ENCODE measurements at places on chromosomes 2 and 18.

DNA sequence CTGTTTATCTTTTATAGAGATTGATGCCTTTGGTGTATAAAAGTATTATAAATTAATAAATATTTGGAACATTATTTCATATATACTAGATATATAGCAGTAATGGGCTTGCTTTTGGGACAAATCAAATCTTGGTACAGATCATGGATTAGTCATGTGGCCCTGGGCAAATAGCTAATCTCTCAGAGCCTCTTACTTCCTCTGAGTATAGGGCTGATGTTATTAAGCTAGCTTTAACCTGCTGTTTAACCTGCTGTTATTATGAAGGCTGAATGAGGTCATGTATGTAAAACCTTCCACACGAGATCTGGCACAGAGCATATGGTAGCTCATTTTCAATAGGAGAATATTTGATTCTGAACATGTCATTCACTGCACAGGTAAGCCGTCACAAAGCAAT lies 5.7 kb downstream of the ITGB6 start:
- no peak for DNase-seq

GRCh38 chr2:222554517-222554916 lies 101.4 kb downstream of the FARSB start:
- DNase-seq = no peak

DNA sequence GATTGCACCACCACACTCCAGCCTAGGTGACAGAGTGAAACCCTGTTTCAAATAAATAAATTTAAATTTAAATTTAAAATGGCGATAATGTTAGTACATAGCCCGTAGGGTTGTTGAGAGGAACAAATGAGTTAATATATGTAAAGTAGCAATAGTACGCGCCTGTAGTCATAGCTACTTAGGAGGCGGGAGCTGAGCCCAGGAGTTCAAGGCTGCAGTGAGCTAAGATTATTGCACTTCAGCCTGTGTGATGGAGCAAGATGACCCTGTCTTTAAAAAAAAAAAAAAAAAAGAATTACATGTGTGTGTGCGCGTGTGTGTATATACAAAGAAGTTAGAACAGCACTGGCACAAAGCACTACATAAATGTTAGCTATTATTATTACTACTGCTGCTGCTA lies 117.4 kb upstream of the ARL5A start:
- no peak for DNase-seq

DNA sequence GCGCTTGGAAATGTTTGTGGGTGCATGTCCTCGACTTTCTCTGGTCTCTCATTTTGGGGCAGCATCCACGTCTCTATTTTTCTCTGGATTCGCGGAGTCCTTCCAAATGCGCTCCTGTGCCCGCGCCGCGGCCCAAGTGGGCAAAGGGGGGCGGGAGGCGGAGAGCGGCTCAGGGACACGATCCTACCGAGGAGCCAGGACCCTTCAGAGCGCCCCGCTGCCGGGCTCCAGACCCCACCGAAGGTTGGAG lies 990 bp downstream of the EPAS1 start:
- peak; percentile 16 for DNase-seq

- no peak for DNase-seq
Observed at GRCh38 chr18:12106471-12106870, 12.8 kb downstream of the ANKRD62 start.

GRCh38 chr18:27789406-27789805 lies 387.5 kb downstream of the CDH2 start:
- no peak for DNase-seq

DNA sequence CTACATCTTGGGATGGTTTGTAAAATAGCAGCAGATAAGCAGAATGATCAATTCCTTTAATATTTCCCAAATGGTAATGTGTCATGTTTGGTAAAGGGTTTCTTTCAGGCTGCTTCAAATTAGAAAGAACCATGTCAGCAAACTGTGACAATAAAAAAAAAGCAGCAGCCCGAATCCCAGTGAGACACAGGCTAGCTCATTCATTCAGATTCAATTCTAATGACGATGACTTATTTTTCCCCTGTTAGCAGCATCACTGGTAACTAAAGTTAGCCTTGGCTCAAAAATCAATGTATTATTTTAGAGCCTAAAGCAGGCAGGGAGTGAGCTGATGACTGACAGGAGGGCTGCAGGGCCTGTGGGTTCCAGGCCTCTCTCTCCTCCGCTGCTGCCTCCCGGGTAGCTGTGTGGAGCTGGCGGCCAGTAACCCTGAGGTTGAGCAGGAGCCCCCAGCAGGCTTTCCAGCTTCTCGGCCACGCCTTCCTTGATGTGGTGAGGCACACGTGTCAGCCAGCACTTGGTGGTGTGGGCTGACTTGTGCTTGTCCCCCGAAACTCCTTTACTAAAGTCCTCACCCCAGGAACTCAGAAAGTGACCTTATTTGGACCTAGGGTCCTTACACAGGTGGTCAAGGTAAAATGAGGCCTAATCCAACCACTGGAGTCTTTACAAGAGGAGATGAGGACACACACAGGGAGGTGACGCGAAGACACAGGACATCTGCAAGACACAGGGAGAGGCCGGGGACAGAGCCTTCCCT lies 120.5 kb upstream of the HS6ST1 start:
- no peak for DNase-seq

DNA sequence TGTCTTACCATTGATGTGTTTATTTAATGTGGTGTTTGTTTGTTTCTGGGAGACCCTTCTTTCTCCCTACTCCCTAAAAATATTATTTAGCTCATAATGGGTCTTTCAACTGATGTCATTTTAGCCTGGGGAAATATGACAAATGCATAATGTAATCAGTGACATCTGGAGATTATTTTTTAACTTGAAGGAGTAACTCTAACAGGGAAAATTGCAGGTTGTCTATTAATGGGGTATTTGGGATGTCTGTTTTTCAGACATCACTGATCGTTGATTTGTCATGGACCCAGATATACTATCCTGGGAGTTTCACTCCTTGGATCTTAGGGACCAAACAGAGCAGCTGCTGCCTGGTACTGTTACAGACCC lies 230.4 kb downstream of the LOXHD1 start:
- DNase-seq = no peak

GRCh38 chr2:42129947-42130346 lies 39.2 kb upstream of the EML4 start:
- DNase-seq = no peak

- DNase-seq = no peak
Observed at GRCh38 chr2:10297191-10297830, 5.4 kb upstream of the HPCAL1 start.

DNA sequence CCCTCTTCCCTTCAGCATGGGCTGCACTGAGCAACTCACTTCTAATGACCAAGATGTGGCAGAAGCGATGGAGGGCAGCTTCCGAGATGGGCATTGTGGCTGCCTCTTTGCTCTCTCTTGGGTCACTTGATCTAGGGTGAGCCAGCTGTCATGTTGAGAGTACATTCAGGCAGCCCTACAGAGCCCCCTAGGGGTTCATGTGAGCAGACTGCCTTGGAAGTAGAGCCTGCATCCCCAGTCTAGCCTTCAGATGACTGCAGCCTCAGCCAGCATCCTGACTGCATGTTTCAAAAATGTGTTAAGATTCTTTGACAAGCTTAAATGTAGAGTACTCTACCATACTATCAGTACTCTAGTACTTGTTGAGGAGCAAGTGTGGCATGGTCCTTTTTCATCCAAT lies 143.9 kb downstream of the NCK2 start:
- DNase-seq = peak; percentile 57

DNA sequence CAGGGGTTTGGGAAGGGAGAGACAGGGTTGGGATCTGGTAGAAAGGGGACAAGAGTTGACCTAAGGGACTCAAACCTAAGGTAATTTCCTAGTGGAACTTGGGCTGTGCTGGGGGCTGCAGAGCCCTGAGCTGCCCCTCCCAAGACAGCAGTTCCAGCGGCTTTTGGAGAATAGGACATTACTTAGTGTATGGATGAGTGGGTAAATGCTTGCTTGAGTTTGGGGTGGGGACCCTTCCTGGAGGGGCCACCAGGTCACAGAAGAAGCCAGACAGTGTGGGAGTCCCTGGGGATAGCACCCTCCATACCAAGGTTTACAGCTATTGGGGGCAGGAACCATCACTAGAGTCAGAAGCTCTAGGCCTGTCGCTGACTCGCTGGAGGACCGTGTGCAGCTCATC lies 111.5 kb downstream of the CAPN13 start:
- no peak for DNase-seq

DNA sequence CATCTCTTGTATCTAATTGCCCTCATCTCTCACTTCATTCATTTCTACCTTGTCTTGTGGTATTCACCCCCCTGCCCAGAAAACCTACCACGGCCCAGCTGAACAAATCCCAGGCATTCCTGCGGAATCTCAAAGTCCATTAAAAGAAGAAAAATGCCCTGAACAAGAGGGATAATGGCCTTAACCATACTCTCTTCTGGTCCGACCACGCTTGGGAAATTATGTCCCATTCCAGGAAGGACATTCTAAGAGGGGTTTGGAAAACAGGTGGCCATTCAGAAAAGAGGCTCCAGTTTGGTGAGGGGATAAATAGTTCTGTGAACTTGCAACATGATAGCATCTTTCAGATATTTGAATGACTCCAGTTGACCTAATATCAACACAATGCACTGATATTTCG lies 349.9 kb upstream of the ZNF521 start:
- no peak for DNase-seq

GRCh38 chr2:238922435-238922834 lies 74.5 kb downstream of the TWIST2 start:
- no peak for DNase-seq

DNA sequence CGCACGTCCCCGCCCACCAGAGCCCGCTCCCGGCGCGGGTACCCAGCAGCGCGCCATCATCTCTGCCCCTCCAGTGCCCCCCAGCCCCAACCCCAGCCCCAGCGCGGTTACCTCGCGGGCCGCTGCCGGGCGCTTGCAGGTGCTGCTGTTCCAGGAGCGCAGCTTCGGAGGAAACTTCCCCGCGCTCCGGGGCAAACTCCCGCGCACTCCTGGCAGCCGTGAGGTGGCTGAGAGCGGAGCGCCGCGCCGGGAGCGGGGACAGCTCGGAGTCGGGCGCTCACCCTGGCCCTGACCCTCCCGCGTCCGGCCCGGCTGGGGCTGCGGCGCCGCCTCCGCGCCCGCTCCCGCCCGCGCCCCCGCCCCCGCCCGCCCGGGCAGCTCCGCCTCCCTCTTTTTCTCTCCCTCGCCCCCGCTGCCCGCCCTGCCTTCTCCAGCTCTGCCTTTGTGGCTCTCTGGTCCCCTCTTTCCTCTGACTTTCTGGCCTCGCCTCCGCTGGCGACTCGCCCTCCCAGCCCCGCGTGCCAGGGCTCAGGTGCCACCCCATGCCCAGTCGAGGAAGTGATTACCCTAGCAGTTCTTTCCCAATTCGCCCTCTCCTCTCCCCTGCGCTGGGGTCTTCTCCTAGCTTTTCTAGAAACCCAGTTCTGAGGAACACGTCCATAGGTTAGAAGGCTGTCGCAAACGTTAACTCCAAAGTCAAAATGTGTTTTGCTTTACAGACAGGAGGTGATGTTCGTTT lies at the start of gene CHST9:
Gene CHST9 (minus strand): TSS at position 284 of the 739 bp plus-strand sequence. CDS start 42,499 bp downstream, outside the sequence.
- DNase-seq = no peak

- no peak for DNase-seq
Observed at GRCh38 chr18:22309191-22309590, 108.5 kb downstream of the CTAGE1 start.

DNA sequence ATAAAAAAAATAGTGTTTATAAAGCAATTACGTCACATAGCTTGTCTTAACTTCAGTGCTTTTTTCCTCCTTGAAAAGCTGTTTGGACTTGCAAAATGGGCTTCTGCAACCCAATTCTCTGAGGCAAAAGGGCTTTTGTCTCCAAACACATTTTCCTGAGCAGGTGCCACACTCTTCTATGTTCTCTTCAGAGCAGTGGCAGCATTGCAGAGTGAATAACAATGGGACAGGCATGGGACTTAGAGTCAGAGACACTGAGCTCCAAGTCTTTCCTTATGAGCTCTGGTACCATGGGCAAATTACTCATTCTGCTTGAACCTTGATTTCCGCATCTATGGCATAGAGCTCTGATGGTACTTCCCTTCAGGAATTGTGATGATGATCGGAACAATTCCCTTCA lies 149.0 kb downstream of the ARL6IP6 start:
- no peak for DNase-seq

GRCh38 chr18:66731890-66732289 lies 128.0 kb upstream of the CDH19 start:
- DNase-seq = no peak

- DNase-seq = no peak
Observed at GRCh38 chr2:191243154-191243553, 2.0 kb upstream of the MYO1B start.

GRCh38 chr2:197075281-197075680 lies 148.8 kb upstream of the PGAP1 start:
- DNase-seq = no peak

GRCh38 chr18:12772111-12772510 lies 69.3 kb downstream of the PSMG2 start:
- DNase-seq = no peak

GRCh38 chr2:42513252-42513918 lies 19.6 kb upstream of the KCNG3 start:
- peak; percentile 55 for DNase-seq

GRCh38 chr2:54723131-54723995 lies at the start of gene EML6:
EML6 (plus strand) TSS chr2:54723662; CDS start chr2:54725062, 1,400 bp downstream.
- peak; percentile 96 for DNase-seq

DNA sequence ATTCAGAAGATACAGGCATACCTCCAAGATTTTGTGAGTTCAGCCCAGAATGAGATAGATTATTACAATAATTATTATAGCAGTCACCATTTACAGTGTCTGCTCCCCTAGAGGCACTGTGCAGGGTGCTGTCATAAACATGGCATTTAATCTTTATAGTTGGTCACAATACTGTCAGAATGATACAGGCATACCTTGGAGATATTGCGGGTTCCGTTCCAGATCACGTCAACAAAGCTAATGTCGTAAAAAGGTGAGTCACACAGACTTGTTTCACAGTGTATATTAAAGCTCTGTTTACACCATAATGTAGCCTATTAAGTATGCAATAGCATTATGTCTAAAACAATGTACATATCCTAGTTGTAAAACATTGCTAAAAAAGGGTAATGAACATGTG lies 45.6 kb downstream of the ZRANB3 start:
- DNase-seq = no peak

DNA sequence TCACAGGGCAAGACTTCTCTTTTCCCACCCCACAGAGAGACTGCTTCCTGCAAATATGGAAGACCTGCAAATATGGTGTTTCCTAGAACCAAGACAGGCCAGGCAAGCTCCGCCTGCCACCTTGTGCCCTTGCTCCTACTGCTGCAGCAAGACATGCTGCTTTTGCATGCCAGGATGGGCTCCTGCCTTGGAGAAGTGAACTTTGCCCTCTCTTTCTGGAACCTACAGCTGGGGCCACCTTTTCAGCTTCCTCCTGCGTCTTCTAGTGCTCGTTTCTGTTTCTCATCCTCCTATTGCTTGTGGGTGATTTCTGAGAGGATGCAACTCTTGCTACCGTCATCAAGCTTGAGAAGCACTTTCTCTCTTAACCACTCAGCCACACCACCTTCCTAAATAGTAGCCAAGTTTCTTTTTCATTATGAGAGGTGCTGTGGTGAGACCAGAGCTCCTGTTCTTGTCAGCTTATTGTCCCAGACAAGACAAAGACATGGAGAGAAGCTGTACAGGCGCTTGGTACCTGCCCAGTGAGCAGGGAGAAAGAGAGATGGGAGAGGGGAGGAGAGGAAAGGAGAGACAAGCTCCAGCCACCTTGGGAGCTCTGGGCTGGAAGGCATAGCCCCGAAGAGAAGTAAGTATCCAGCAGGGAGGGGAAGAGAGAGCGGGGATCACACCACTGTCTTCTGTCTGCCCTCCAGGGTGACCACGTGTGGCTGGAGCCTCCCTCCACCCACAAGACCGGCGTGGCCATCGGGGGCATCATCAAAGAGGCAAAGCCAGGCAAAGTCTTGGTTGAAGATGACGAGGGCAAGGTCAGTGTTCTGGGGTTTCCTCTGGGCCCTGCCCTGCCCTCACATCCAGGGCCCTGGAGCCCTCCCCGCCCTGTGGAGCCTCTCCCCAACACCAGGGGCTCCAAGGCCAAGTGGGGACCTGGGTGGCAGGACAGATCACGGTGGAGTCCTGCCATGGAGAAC lies 28.3 kb downstream of the MYO7B start:
- no peak for DNase-seq

Data from natural killer cell (primary cell).